Inflammatory macrophage treated with lipopolysaccharide for 4 hours (primary cell): ENCODE measurements at places on chromosomes 11 and 22.

DNA sequence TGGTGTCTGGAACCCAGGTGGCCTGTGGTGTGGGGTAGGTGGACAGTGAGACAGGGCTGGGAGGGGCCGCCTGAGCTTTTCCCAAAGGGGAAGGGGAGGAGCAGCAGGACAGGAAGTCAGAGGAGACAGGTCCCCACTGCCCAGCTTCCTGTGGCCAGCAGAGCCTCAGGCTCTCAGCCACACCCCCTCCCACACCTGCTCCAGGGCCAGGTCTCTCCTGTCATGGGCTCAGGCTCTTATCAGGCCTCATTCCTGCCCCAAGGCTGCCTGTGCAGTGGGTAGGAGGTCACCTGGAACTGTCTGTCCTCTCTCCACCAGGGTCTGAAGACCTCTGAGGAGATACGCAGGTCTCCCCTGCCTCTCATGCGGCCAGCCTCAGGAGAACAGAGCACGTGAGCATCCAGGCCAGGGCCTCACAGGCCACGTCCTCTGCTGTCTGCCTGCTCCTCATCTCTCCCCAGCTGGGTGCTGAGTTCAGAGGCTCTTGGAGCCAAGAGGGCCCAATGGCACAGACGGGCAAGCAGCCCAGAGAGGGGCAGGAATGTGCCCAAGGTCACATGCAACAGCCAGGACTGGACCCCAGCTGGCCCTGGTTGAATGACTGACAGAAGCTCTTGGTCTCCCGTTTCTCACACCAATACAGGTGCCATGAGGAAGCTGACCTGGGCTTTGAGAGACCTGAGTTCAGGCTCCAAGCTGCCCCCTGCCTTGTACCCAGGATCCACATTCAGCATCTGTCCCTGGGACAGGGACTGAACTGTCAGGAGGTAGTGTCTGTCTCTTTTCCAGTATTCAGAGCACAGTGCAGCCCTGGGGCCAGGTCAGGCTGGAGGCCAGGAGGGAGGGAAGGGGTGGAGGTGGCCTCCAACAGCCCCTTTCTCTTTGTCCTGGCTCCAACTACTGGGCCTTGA is 16.7 kb downstream of the STARD10 start:
- DNase-seq = no peak

DNA sequence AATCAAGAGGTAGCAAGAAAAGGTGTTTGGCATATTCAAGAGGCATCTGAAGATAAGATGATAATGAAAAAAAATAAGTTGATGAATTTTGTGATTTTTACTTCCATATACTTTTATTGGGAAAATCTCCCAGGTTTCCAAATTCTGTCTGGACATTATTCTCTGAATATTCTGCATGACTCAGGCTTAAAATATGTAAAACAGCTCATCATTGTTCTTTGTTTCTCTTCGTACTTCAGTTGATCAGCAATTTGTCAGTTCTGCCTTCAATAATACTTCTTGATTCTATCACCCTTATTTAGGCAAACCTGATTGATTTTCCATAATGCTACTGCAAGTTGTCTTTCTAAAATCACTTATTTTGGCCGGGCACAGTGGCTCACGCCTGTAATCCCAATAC is 30.2 kb downstream of the GTF2H1 start:
- DNase-seq = no peak

DNA sequence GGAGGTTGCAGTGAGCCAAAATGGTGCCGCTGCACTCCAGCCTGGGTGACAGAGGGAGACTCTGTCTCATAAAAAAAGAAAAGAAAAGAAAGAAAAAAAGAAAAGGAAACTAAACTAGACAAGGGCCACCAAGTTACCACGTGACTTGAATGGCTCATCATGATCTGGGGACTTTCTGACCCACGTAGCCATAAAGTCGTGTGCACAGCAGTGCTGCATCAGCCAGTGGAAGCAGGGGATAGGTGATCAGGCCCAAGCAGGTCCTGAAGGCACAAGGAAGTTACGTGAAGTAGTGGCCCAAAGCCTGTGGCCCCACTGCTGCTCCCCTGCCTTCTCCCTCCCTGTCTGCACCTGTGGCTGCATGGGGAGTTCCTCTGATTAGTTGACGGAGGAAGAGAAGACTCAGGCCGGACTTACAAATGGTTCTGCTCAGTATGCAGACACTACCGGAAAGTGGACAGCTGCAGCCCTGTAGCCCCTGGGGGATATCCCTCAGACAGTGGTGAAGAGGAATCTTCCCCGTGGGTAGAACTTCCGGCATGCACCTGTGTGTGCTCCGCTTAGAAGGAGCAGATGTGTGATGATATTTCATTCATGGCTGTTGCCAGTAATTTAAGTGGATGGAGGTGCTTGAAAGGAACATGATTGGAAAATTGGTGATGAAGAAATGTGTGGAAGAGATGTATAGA is 18.2 kb upstream of the CD81 start:
- no peak for DNase-seq

- peak; percentile 66 for DNase-seq
These were observed 771 bp downstream of the MIF start for GRCh38 chr22:23894710-23895598.

GRCh38 chr22:26172389-26172990 is 3.2 kb downstream of the SEZ6L start:
- DNase-seq = peak; percentile 41

GRCh38 chr22:49861642-49862495 is 8.2 kb downstream of the ZBED4 start:
- no peak for DNase-seq

DNA sequence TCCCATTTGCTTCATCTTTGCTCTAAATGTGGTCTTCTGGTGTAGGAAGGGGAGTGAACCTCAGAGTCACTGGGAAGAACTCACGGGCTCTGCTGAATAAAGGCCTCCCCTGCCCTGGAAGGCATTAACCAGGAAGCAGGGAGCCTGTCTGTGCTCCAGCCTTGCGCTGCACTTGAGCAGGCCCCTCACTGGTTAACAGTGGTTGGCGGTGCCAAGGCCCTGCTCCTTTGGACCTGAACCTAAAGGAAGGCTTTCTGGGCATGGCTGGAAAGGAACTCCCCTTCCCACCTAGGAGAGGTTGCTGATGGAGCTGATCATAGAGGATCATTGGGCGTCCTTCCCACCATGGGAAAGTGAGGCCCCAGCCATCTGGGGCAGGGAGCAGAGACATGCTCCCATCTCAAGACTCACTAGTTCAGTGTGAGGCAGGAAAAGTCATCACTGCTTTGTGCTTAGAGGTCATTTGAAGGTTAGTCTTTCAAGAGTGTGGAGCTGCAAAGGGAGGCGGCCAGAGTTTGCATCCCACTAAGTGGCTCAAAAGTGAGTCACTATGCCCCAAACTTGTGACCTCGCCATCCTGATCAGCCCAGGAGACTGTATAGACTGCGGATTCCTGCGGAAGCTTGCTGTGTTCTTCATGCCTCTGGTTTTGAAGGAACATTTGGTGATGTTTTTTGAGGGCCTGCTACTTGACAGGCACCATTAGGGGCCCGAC is 50.4 kb downstream of the DBX1 start:
- DNase-seq = no peak

GRCh38 chr22:46617207-46617985 is 2.8 kb upstream of the GRAMD4 start:
- DNase-seq = no peak

- DNase-seq = no peak
These were observed 67.4 kb downstream of the ZNRF3 start for GRCh38 chr22:28950617-28951411.

DNA sequence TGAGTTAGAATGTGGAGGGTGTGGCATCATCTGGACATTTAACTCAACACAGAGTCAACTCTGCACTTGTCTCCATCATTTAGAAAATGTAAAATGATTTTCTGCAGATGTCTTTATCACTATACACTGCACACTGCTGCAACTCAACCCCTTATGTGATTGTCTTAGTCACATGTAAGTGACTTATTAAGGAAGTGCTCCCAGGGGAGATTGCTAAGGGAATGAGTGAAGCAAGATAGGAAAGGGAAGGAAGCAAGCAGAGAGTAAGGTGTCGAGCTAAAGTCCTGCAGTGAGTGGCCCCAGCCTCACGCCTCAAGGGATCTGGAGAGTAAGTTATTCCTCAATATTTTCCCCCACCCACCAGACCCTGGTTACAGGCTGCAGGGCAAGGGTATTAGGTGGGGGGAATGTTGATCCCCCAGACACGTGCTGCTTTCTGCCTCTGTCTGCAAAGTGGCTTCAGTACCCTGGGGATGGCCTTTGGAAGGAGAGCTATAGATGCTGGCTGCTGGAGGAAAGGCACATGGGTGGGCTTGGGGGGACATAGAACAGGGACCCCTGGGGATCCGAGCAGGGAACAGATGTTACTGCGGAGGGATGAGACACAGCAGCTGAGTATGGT is 7.2 kb upstream of the CBX6 start:
- DNase-seq = peak; percentile 73

- DNase-seq = no peak
These were observed at the start of gene SLC6A5 for GRCh38 chr11:20599221-20600019. SLC6A5 (plus strand) TSS chr11:20599608; CDS start chr11:20599673, 65 bp downstream.

- DNase-seq = no peak
These were observed 218.8 kb upstream of the SORL1-AS1 start for GRCh38 chr11:121671283-121672168.

GRCh38 chr11:78830277-78830819 is 255.7 kb upstream of the NARS2 start:
- DNase-seq = no peak

DNA sequence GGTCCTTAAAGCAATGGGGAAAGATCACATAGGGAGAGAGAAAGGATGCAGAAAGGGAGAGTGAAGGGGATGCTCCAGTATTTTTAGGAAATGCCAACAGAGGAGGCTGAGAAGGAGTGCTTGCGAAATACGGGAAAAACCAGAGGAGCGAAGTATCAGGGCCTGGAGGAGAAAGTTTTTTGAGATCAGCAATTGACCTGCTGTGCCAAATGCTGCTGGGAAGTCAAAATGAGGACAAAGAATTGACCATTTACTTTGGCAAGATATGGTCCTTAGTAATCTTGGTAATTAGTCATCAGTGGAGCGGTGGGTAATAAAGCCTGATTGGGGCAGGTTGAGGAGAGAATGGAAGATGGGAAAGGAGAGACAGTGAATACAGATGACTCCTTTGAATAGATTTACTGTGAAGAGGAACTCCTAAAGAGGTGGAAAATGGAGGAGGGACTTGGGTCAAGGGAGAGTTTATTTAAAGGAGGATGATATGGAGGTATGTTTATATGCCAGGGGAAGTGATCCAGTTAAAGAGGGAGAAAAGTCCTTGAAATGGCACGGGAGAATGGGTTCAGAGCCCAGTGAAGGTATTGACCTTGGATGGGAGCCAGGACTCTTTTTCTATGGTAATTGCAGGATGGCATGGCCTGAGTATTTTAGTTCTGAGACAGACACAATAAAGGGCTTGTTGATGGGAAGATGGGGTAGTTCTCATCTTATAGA is 111.5 kb downstream of the PKNOX2 start:
- no peak for DNase-seq

GRCh38 chr11:7506243-7506642 is 7.6 kb upstream of the PPFIBP2 start:
- no peak for DNase-seq

- DNase-seq = no peak
These were observed 173.0 kb upstream of the CADM1 start for GRCh38 chr11:115677190-115677589.

GRCh38 chr11:71246559-71246958 is 5.8 kb downstream of the SHANK2 start:
- DNase-seq = no peak

DNA sequence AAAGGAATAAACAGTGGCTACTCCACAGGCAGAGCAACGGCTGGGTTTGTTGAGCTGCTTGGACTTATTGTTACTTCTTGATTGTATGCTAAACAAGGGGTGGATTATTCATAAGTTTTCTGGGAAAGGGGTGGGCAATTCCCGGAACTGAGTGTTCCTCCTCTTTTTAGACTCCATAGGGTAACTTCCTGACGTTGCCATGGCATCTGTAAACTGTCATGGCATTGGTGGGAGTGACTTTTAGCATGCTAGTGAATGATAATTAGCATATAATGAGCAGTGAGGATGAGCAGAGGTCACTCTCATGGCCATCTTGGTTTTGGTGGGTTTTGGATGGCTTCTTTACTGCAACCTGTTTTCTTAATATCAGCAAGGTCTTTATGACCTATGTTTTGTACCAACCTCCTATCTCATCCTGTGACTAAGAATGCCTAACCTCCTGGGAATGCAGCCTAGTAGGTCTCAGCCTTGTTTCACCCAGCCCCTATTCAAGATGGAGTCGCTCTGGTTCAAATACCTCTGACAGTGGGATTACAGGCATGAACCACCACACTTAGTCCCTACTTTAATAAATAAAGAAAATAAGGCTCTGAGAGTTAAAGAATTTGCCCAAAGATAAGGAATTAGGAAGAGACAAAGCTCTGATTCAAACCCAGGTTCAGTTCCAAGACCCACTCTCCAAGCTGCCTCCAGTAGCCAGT is 65.6 kb upstream of the CLMP start:
- no peak for DNase-seq

- DNase-seq = no peak
These were observed 12.6 kb downstream of the CCDC83 start for GRCh38 chr11:85867751-85868150.

GRCh38 chr22:40236131-40236665 is 58.5 kb downstream of the TNRC6B start:
- DNase-seq = no peak

DNA sequence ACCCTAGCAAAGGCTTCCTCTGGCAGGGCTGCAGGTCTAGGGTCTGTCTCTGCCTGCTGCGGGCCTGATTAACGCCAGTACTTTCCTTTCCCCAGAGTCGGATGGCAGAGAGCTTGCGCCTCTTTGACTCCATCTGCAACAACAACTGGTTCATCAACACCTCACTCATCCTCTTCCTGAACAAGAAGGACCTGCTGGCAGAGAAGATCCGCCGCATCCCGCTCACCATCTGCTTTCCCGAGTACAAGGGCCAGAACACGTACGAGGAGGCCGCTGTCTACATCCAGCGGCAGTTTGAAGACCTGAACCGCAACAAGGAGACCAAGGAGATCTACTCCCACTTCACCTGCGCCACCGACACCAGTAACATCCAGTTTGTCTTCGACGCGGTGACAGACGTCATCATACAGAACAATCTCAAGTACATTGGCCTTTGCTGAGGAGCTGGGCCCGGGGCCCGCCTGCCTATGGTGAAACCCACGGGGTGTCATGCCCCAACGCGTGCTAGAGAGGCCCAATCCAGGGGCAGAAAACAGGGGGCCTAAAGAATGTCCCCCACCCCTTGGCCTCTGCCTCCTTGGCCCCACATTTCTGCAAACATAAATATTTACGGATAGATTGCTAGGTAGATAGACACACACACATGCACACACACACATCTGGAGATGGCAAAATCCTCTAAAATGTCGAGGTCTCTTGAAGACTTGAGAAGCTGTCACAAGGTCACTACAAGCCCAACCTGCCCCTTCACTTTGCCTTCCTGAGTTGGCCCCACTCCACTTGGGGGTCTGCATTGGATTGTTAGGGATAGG is 18.6 kb downstream of the RSPH14 start:
- DNase-seq = no peak
